ENCODE measurements at places on chromosomes 7 and 10. TPM values are rescaled to one million over a fixed set of nuclear protein-coding genes. Genes with fewer than 3 reads are reported as not detected.

Gene ZNF853
- 2.5 TPM for total RNA-seq

Gene CYP26C1
- total RNA-seq, result not detected

Gene WNT2
- 0.05 TPM for total RNA-seq

Gene PRR15
- total RNA-seq, result 4.6 TPM

Gene ANKRD61
- 0.72 TPM for total RNA-seq

Gene CRYGN
- total RNA-seq, result not detected
